ENCODE measurements at places on chromosomes 1 and 21.

- DNase-seq = no peak
Observed at GRCh38 chr1:189607477-189608096, 870.1 kb downstream of the BRINP3 start.

GRCh38 chr1:89884718-89885596 lies 64.1 kb downstream of the LRRC8D start:
- DNase-seq = peak; percentile 49

- peak; percentile 27 for DNase-seq
Observed at GRCh38 chr21:46500224-46500861, 41.7 kb downstream of the DIP2A start.

DNA sequence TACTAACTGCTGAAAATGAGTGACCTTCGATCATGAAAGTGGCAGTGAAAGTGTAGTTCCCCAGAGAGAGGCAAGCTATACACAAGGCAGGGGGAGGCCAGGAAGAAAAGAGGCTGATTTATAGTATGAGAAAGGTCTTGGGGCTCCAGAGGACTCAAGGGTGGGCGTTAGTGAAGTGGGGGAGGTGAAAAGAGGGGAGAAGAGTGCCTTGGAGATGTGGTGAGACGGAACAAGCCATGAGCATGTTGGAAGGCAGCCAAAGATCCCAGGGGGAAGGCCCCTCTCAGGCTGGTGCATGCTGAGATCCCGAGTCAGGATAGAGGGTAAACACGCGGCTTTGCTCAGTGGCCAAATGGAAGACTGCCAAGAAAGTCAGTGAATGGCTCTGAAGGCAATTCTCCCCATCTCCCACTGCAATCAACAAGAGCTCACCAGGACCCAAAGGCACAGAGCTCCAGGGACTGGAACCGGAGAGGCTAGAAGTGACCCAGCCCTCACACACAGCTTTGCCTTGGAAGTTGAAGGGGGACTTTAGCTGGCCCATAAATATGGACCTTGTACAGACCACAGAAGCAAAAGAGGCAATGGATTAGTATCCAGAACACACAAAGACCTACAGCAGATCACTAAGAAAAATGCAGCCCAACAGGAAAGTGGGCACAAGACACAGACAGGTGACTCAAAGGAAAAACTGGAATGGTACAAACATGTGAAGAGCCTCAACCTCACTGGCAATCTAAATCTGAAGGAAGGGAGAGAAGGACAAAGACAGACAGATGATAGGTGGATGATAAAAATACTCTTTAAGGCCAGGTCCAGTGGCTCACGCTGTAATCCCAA lies 49.6 kb downstream of the HSF2BP start:
- peak; percentile 95 for DNase-seq

- DNase-seq = peak; percentile 40
Observed at GRCh38 chr1:214658785-214659184, 55.8 kb downstream of the CENPF start.

DNA sequence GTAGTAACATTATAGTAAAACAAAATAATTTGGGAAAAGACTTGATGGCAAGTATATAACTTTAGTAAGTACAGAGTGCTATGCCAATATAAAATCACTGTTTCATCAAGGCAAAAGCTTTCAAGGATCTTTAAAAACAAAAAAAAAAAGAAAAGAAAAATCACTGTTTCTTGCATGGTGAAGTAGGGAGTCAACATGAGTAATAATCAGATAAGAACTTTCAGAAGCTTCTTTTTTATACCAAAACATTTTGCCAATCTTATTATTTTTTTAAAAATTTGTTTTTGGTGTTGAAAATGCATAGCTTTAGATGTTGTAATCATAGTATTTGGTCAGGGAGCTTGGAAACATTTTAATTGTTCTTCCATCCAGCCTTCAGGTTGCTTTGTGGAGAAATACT lies 37.2 kb downstream of the CAMSAP2 start:
- DNase-seq = no peak

- no peak for DNase-seq
Observed at GRCh38 chr21:45004481-45005247, 64.8 kb downstream of the SLX9 start.

- no peak for DNase-seq
Observed at GRCh38 chr1:26539722-26540121, 10.2 kb downstream of the RPS6KA1 start.

GRCh38 chr1:233006541-233006973 lies 56.1 kb downstream of the NTPCR start:
- DNase-seq = no peak

GRCh38 chr21:39774227-39774626 lies 29.2 kb downstream of the IGSF5 start:
- no peak for DNase-seq

- peak; percentile 30 for DNase-seq
Observed at GRCh38 chr21:36186081-36186480, 29.5 kb downstream of the DOP1B start.

DNA sequence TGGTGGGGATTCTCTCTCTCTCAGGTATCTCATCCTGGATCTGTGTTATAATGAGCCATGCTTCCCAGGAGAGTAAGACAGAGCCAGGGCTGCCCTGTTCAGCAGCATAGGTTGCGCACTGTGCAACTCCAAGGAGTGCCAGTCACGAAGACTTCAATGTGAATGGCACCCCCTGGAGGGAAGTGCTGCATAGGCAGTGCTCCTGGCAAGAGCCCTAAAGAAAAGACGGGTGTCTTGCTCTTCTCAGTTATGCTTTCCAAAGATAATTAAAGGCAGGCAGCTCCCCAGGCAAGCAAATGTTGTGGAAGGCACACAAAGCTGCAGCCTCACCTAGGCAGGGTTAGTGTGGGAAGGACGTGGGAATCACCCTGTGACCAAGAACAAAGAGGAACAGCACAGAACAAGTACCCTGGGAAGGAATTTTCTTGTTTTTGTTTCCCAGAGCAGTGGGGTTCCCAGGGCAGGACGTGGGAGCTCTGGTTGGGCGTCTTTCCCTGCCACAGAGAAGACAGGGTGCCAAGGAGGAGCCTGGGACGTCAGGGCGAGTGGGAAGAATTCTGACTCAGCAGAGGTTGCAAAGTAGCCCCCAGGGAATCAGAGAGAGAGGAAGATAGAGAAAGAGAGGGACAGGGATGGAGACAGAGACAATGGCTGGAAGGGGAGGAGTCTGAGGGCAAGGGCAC lies 120.9 kb downstream of the KCNN3 start:
- peak; percentile 51 for DNase-seq

GRCh38 chr1:106651028-106651762 lies 405.3 kb upstream of the PRMT6 start:
- no peak for DNase-seq

All from epithelial cell of esophagus (primary cell).